ENCODE measurements at places on chromosomes 2 and 18. TPM values are rescaled to one million over a fixed set of nuclear protein-coding genes. Genes with fewer than 3 reads are reported as not detected.
A peak's percentile ranks its signal among the peaks of the same experiment; 100 is the strongest.

Gene CYP27A1
- 5.8 TPM for total RNA-seq

Gene CFC1
- total RNA-seq, result not detected

Gene ALPI
- total RNA-seq, result not detected

Gene CTDSP1
- 94.6 TPM for total RNA-seq

Gene IFIH1
- total RNA-seq, result 7.8 TPM

Gene CNTNAP5
- not detected for total RNA-seq

Gene CCDC178
- not detected for total RNA-seq

Gene TMEM200C
- total RNA-seq, result 6.5 TPM

Gene NT5DC4
- total RNA-seq, result not detected

Gene GALNT3
- total RNA-seq, result 44.8 TPM

DNA sequence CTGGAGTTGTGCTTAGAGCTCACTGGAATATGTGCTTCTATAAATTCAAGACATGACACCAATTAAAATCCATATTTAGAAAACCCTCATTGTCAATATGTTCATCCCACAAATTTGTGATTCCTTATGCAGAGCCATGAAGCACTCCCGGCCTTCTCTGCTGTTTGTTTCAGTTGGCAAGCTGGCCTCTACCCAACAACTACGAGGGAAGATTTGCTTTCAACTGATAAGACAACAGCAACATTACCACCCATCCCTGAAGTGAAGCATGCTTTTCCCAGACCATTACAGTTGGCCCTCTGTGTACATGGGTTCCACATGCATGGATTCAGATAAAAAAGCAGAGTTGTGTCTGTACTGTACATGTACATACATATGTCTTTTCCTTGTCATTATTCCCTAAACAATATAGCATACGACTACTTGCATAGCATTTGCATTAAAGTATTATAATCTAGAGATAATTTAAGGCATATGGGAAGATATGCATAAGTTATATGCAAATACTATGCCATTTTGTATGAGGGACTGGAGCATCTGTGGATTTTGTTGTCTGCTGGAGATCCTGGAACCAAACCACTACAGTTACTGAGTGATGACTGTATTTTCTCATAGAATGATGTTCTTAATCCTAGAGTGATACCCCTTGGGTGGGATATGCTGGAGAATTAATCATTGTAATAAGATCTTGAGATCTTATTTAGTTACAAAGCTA lies 77.6 kb upstream of the MC2R start:
- DNase-seq, result no peak

DNA sequence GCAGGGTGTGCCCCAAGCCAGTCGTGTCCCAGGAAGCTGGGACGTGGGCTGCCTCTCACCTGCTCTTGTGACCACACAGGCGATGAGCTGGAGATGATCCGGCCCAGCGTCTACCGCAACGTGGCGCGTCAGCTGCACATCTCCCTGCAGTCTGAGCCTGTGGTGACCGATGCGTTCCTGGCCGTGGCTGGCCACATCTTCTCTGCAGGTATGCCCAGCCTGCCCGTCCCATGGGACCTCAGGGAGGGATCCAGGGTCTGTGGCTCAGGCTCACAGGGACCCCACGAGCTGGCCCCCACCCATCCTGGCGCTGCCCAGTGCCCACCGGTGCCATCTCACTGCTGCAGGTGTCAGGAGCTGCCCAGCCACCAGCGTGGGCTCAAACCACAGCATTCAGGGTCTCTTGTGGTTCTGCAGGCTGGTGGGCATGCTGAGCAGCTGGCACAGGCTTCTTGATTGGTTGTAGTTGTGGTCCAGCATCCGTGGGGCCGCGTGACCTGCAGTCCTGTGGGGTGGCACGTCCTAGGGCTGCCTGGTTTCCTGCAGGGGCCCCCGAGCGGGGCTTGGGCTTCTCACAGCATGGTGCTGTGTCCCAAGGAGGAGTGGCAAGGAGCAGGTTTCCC lies 3.8 kb downstream of the BOK start:
- DNase-seq, result peak; percentile 68

DNA sequence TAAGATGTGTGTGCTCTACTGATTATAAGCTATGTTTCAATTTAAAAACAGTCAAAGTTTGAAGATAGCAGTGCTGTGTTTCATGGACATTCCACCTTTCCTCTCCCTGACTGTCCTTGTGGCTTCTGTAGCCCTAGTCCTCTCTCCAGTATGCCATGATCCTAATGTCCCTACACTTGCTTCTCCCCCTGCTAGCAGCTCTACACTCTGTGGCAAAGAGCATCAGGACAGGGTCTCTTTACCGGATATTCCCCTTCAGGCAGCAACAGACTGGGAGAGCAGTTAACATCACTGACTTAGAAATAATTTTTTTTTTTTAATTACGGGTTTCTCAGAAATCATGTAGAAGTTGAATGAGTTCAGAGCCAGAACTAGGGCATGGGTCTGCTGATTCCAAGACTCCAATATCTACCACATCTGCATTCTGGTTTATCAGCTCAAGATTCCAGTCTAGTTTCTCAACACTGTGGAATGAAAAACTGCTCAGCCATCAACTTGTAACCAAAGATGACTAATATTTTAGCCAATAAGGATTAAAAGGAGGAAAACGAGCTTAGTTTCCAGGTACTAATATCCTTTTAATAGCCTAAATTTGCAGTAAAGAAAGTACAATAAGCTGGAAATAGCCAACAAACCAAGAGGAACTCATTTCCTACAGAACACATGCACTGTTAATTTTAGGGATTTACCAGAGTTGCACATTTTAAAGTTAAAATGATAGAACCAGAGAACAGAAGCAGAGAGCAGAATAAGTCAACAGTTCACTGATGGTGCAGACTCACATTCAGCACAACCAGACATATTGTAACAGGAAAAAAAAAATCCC lies 45.2 kb downstream of the TMEM131 start:
- peak; percentile 82 for DNase-seq

- no peak for DNase-seq
Measured at GRCh38 chr2:202564226-202564625, 70.5 kb upstream of the FAM117B start.

GRCh38 chr2:203908797-203909185 lies 27.8 kb upstream of the ICOS start:
- no peak for DNase-seq

GRCh38 chr2:63058921-63059792 lies 8.5 kb downstream of the OTX1 start:
- no peak for DNase-seq

- DNase-seq, result no peak
Measured at GRCh38 chr18:56019908-56020307, 431.9 kb upstream of the TCF4 start.

GRCh38 chr18:57220930-57221483 lies 74.1 kb downstream of the BOD1L2 start:
- DNase-seq, result no peak

DNA sequence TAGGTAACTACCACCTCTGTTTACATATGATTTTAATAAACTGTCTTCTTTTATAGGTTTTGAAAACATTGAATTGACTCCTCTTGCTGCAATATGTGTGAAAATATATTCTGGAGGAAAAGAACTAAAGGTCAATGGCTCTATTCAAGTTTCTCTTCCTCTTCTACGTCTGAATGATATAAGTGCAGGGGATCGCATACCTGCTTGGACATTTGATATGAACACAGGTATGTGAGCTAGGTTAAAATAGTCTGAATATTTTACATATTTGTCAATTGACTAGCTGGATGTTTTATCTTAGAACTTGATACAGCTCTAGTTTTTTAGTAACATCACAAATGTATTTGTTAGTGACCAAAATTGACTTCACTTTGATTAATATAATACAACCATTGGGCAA lies 57.2 kb downstream of the FAM171B start:
- DNase-seq, result no peak

DNA sequence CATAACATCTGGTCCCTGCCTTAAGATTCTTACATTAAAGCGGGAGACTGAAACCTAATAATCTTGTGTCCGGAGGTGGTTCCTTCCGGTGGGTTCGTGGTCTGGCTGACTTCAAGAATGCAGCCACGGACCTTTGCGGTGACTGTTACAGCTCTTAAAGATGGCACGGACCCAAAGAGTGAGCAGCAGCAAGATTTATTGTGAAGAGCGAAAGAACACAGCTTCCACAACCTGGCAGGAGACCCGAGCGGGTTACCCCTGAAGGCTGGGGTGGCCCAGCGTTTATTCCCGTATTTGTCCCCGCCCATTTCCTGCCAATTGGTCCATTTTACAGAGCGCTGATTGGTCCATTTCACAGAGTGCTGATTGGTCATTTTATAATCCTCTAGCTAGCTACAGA lies 122.3 kb upstream of the SIX2 start:
- peak; percentile 23 for DNase-seq

GRCh38 chr2:119108186-119108585 lies 50.4 kb downstream of the C1QL2 start:
- DNase-seq, result no peak

GRCh38 chr2:9941196-9941995 lies 10.1 kb upstream of the GRHL1 start:
- peak; percentile 74 for DNase-seq

- no peak for DNase-seq
Measured at GRCh38 chr2:207265869-207266268, 100.1 kb upstream of the KLF7 start.

GRCh38 chr2:172208791-172209325 lies 106.2 kb upstream of the DLX2 start:
- peak; percentile 74 for DNase-seq

All from PC-3 (cell line).